IPS-NIHi11 (cell line): ENCODE measurements at places on chromosomes 7 and 10.
A peak's percentile ranks its signal among the peaks of the same experiment; 100 is the strongest.

DNA sequence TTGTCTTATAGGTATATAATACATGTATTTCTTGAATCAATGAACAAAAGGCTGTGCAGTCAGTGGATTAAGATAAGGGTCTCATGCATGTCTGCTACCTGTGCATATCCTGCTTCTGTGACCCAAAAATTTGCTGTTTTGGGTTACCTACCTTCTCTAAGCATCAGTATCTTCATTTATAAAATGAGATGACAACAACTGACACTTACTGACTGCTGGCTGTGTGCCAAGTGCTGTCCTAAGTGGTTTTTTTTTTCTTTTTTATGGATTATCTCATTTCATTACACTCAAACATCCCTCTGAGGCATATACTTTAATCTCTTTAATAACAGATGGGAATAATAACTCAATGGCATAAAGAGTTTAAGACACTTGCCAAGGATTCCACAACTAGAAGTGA is 2.1 kb downstream of the PDK4 start:
- DNase-seq, result no peak

DNA sequence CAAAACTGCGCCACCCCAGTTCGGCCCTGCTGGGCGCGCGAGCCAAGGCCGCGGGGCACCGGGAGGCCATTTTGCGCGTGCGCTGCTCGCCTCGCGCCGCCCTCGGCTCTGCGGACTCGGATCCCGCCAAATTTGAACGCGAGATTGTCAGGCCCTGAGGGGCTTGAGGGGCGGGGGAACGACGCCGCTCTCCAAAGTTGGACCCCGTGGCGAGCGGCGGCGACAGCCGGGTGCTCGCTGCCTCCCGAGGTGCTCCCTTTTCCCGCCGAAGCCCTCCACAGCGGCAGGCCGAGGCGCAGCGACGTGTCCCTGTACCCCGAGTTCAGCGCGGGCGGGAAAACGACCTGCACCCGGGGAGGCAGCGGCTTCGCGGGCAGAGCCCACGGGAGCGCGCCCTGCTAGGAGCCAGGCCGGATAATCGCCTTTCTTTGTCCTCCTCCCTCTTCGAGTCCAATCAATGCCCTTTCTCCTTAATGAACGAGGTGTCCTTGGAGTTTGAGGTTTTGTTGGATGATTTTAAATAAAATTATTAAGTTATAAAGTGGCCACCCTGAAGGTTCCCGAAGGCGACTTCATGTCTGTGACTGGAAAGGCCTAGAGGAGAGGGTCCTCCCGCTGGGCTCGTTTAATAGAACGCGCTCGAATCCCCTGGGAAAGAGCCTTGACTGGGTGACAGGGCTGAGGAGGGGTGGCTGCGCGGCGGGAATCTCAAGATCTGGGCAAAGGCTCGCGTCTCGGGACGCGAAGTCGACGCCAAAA is 10.7 kb upstream of the SPAG6 start:
- peak; percentile 87 for DNase-seq

- no peak for DNase-seq
Observed at GRCh38 chr7:97513326-97513725, 218.6 kb upstream of the TAC1 start.

DNA sequence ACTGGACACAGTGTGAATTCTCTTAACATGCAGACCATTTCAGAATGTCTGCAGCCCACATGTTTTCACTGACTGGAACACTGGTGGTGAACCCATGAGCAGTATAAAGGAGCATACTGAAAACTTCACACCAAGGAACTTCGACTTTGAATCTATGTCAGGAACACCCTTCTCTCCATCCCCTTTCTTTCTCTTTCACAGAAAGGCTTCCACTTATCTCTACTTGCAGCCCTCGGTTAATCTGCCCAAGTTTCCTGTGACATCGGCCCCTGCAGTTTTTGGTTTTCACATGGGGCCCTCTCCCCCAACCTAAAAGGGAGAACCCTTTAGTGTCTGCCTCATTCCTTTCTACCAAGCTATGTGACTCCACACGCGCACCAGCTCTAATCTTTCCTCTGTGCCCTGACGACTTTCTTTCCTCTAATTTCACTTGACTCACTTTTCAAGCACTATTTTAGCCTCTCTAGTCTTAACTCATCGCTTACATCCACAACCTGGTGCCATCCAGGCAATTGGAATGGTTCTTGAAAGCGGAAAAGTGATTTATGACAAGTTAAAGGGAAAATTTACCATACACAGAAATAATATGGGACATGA is 70.1 kb downstream of the RELN start:
- DNase-seq, result no peak
